HS-27A (cell line): ENCODE measurements at places on chromosomes 4 and X.

- no peak for DNase-seq
Observed at GRCh38 chr4:185865901-185866328, 53.9 kb upstream of the SORBS2 start.

DNA sequence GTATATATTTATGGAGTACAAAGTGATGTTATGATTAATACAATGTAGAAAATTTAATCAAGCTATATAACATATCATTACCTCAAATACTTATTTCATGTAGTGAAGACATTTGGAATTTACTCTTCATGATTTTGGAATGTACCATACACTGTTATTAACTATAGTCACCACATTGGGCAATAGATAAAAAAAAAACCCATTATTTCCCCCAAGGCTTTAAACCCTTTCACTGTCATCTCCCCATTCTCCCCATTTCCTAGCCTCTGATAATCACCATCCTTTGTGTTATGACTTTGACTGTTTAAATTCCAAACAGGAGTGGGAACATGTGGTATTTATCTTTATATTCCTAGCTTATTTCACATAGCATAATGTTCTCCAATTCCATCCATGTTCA lies 2189.1 kb upstream of the AGA start:
- DNase-seq = no peak

DNA sequence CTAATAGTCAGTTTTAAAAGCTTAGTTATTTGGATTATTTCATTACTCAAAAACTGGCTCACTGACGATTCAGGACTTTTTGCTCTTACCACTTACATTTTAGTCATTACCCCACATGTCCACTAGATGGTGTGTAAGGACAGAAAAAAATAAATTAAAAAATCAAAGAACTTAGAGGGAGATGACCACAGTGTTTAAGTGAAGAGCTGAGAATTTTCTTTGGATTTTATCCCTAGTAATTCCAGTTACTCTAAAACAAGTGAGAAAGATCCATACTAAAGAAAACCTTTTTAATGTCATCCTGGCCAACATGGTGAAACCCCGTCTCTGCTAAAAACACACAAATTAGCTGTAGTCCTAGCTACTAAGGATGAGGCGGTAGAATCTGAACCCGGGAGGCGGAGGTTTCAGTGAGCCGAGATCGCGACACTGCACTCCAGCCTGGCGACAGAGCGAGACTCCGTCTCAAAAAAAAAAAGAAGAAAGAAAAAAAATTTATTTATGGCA lies 26.4 kb upstream of the TMPRSS11B start:
- DNase-seq = no peak

GRCh38 chrX:120617996-120618630 lies 11.7 kb downstream of the C1GALT1C1 start:
- DNase-seq = no peak

GRCh38 chrX:111090458-111090857 lies 5.5 kb upstream of the PAK3 start:
- DNase-seq = no peak

DNA sequence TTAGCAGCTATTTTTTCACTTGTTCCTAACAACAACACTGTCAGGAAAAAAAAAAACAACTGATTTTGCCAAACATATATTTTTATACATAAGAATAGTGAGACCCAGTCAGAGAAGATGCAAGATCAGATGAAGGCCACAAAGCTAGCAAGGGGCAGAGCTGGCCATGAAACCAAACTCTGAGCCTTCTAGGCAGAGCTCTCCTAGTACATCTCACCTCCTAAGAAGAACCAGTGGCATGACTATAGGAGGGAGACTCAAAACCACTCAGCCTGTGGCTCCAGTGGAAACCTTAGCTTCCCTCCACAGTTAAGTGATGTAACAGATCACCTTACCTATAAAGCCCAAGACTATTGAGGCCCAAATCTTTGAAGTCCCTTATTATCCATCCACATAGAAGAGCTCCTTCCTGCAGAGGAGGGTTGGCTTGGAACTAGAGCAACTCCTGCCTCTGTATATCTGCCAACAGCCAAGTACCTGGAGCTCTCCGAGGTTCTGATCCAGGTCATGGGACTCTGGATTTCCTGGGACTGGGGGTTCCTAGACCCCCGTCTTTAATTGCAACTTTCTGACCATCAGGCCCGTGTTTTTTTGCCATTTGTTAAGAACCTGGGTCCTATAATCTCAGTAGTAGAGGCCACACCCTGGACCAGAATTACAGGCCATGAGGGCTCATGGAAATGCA lies 136.5 kb downstream of the SH3KBP1 start:
- no peak for DNase-seq

DNA sequence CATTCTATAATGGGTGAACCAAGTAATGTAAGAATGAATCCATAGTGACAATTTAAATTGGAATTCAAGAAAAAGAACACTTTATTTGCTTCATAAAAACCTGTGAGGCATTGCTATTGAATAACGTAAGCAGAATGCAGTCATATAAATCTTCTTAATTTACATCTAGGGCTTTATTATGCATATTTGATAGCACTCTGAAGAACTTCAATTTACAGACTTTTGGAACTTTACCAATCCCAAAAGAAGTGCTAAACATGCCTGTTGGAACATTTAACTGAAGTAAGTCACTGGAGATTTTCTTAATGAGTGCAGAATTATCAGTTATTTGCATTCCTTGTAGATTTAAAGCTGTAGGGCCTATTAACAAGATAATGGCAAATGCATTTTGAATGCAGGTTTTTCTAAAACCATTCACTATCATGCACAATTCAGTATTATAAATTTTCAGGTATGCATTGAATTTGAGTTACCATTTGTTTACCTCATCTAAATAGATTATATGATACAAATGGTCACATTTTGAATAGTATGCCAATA lies 1181.2 kb downstream of the ARAP2 start:
- DNase-seq = no peak

DNA sequence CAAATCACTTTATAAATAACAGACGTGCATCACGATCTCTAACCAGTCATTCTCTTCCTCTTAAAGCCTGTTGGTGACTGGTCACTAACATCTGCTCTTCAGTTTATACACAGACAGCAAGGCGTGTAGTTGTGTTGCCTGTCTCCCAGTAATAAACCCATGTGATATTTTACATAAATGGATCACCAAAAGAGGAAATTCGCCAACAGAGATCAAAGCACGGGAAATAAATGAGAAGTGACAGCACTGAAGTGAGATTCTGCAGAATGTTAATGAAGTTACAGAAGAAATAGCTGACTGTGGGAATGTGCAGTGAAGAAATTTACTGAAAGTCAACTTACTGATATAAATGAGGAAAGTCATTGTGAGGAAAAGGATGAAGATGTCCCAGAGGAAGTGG lies 47.0 kb downstream of the AFF1 start:
- DNase-seq = no peak

- DNase-seq = no peak
Observed at GRCh38 chr4:76458825-76459224, 23.8 kb downstream of the SHROOM3 start.

- DNase-seq = no peak
Observed at GRCh38 chr4:53195815-53196661, 169.8 kb downstream of the SCFD2 start.

DNA sequence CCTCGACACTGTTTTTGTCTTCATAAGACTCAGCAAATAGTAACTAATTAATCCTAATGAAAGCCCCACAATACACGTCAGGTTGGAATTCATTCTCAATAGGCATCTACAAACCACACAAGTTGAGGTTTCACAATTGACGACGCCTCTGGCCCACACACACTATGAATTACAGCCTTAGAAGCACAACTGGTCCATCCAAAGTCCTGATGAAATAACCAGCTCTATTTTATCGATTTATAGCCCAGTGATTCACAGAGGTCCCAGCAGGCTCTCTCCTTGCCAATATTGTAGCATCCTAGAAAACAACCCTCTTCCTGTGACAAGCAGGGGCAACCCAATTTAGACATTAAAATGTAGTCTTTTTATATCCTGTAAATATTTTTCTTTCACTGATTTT lies 112.1 kb downstream of the NR3C2 start:
- DNase-seq = no peak

DNA sequence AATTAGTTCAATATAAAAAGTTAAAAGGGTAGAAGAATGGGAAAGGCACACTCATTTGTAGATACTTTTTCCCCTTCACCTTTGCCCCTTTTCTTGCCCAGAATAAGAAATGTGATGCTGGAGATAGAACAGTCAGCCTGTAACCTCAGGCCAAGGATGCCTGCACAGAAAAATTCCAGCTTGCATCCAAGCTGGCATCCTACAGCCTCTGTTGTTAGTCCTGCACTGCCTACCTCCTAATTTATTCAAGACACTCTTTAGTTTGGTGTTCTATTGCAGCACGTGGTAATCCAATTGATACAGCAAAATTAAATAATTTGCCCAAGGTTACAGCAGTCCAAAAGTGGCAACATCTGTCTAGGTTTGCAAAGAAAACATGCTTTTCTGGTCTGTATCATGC lies 9.7 kb upstream of the USO1 start:
- no peak for DNase-seq

DNA sequence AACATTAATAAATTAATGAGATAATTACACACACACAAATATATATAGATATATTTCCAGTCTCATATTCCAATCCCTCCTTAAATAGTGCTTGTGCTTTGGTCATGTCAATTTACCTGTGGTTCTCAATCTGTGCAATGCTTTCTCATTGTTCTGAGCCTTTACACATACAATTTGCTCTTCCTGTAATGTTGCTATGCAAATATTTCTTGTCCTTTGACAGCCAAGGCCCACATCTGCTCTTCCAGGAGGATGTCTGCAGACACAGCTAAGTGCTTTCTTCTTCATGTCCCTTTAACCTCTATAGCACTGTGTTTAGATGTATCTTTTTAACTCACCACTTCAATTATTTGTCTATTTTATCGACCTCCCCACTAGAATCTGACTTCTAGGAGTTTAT lies 67.3 kb upstream of the RAPGEF2 start:
- no peak for DNase-seq

DNA sequence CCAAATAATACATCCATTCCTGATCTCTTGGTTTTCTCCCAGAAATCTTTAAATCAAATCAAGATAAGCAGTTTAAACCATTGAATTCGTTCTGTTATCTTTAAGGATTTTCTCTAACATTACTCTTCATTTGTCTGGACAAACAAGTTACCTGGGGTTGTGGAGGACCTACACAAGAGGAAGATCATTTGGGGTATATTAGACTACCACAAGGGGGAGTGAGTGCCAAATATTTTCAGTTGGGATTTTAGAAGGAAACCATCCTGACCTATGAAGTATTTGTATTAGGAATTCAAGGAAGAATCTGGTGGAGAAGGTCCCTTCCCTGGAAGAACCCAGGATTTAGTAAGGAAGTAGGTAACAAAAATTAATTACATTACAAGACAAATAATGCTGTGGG lies 12.0 kb upstream of the DCHS2 start:
- DNase-seq = no peak

- DNase-seq = no peak
Observed at GRCh38 chr4:68249434-68249833, 3.9 kb upstream of the TMPRSS11B start.

- DNase-seq = no peak
Observed at GRCh38 chrX:981791-982626, 230.4 kb downstream of the CRLF2 start.

- DNase-seq = no peak
Observed at GRCh38 chr4:108051343-108051742, 61.7 kb downstream of the HADH start.

DNA sequence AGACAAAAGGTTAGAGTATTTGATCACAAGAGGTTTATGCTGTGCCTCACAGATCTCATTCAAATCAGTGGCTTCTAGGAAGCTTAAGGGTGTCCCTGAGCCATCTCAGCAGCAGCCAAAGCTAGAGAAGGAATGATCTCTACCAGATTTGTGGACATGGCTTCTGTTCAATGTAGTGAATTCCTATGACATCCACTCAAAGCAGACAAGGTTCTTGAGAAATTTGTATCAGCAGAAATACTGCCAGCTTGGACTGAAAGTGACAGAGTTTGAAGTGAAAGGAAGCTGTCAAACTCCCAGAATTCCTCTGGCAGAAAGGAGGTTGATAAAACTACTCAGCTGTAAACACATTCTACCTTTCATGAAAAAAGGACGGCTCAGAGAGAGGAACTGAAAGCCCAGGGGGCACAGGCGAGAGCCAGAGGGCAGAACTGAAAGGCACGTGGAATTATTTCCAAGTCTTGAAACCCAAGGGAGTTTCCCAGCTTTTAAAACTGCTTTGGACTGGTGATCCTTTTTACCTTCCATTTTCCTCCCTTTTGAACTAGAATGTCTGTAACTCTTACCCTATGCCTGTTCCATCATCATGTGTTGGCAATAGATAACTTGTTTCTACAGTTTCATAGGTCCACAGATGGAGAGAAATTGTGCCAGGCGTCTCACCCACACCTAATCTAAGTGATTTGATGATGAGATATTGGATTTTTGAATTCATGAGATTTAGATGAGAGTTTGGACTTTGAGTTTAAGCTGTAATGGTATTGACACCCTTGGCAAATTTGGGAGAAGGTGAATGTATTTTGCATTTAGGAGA lies 14.5 kb upstream of the MED14 start:
- DNase-seq = no peak

GRCh38 chrX:154296731-154297130 lies 1.1 kb downstream of the TKTL1 start:
- DNase-seq = no peak

DNA sequence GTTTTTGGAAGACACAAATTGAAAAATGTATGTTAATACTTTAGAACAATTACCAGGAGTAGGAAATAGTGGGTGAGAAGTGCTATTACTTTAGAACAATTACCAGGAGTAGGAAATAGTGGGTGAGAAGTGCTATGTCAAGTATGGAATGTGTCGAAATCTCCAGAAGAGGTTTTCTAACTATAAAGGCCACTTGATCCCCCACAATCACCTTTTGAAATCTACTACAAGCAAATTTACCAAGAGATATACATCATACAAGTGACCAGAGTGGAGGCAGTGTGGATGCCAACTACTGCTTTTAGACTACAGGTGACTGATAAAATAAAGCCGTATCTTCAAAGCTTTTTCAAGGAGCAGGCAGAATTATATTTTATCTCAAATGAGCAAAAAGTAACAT lies 43.1 kb downstream of the MAB21L2 start:
- no peak for DNase-seq

- no peak for DNase-seq
Observed at GRCh38 chr4:70943114-70943513, 40.9 kb downstream of the MOB1B start.

GRCh38 chr4:44462259-44462658 lies 13.7 kb upstream of the KCTD8 start:
- DNase-seq = no peak

- no peak for DNase-seq
Observed at GRCh38 chr4:76028350-76028765, 5.1 kb upstream of the CXCL10 start.
